ENCODE measurements at places on chromosomes 7 and 10. TPM values are rescaled to one million over a fixed set of nuclear protein-coding genes. Genes with fewer than 3 reads are reported as not detected.

Gene CFAP43
- 0.81 TPM for polyA plus RNA-seq

Gene ETV1
- 1.4 TPM for polyA plus RNA-seq

Gene NPFFR1
- 0.01 TPM for polyA plus RNA-seq

Gene ACSM6
- 0.34 TPM for polyA plus RNA-seq

Gene MSS51
- 0.61 TPM for polyA plus RNA-seq

Gene CAMK2B
- 0.28 TPM for polyA plus RNA-seq

Gene HOXA10
- 2.3 TPM for polyA plus RNA-seq

Gene NEBL
- polyA plus RNA-seq: 1.4 TPM

Gene GSDME
- polyA plus RNA-seq: 5.0 TPM

Gene NOBOX
- not detected for polyA plus RNA-seq
